ENCODE measurements at places on chromosomes 6 and 20.

DNA sequence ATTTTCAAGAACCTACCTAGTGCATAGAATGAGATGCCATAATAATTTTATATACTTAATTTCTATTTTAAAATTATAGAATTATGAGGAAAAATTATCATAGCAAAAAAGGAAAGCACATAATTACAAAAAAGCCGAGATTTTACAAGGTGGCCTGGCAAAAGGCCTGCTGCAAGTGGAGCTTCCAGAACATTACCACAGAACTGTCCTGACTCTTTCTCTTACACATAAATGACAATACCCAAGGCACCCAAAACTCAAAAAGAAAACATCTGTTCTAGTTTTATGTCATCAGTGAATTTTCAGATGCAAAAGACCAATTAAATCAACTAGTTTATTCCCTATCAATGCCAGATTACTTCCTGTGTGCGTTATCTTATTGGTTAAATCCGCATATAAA is 74.2 kb downstream of the FILIP1 start:
- no peak for DNase-seq

GRCh38 chr6:82573254-82573972 is 209.8 kb downstream of the TPBG start:
- DNase-seq, result no peak

DNA sequence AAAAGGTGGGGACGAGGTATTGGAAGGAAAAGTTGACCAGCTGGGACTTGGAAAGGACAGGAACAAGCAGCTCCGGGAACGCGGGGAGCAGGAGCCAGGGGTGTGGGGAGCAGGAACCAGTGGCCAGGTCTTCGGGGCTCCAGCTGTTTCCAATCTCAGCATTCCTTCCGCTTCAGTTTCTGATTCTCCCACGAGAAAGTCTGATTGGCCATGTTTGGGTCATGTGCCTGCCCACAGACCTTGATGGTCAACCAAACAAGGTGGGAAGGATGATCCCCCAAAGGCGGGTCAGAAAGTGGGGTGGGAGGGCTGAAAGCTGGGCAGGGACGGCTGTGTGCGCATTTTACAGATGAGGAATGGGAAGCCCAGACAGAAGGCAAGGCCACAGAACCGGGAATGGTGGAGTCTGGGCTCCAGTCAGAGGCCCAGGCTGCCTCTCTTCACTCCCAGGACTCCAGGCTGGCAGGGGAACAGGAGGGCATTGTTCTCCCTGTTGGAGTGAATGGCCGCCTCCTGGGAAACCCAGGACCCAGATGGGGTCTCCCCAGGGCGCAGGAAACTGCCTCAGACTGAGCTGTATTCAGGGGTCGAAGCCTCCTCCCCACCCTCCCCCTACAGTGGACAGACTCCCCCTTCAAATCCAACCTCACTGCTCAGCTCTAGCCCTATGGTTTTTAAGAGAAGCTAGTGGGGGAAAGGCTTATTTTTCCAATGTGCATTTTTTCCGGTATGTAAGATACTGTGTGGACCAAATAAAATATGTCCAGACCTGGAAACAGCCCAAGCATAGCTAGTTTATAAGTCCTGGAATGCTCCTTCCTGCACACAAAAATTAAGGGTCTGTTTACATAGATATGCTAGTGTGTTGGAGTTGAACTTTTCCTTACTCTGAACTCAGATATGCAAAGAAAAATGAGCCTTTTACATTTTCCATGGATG is 12.2 kb upstream of the PTGIS start:
- no peak for DNase-seq

- no peak for DNase-seq
These were observed 13.0 kb upstream of the MOXD1 start for GRCh38 chr6:132414322-132414721.

DNA sequence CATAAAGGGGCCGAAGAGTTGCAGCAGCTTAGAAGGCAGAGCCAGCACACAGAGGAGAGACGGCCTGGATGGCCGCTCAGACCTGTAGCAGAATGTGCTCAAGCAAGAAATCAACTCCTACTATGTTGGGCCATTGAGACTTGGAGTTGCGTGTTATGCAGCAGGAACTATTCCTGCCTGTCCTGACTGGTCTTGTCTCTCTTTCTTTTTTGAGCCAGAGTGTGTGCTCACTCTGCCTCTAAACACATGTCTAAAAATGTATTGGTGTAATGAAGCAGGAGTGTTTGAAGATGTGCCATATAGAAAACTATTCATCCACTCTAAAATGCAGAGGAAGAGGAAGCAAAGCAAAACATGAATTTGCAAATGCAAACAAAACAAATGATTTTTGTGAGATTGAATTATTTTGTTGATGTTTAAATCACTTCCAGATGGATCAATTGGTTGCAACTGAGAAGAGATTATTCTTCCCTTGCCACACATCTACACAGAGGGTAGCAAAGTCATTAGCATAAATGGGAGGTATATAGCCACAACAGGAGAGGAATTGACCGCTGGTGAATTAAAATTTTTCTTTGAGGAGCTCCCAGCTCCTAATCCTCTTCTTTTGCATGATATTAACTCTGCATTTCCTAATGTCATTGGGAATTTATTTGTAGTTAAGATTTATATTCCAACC is 20.4 kb upstream of the SYNJ2 start:
- no peak for DNase-seq

DNA sequence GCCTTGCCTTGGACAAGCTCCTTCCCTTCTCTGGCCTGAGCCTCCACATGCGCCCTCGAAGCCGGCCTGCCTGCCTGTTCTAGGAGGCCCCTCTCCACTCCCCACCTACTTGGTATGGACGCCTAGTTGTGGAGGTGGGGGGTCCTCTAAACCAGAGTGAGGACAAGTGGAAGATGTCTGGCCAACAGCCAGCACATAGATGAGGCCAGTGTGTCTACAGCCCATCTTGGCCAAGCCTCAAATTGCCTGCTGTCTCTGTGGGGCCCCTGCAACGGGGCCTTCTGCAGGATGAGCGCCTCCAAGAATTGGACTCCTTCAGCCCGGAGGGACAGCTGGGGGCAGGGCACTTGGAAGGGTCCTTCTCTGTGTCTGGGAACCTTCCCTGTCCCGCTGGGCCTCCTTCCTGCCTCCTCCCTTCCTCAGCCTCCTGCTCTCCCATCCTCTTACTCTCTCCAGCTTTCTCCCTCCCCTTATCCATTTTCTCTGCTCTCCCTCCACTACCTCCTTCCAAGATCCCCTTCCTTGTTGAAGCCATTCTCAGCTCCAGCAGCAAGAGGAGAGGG is 1.6 kb downstream of the MDFI start:
- no peak for DNase-seq

- no peak for DNase-seq
These were observed 62.0 kb downstream of the ATXN1 start for GRCh38 chr6:16698997-16699868.

DNA sequence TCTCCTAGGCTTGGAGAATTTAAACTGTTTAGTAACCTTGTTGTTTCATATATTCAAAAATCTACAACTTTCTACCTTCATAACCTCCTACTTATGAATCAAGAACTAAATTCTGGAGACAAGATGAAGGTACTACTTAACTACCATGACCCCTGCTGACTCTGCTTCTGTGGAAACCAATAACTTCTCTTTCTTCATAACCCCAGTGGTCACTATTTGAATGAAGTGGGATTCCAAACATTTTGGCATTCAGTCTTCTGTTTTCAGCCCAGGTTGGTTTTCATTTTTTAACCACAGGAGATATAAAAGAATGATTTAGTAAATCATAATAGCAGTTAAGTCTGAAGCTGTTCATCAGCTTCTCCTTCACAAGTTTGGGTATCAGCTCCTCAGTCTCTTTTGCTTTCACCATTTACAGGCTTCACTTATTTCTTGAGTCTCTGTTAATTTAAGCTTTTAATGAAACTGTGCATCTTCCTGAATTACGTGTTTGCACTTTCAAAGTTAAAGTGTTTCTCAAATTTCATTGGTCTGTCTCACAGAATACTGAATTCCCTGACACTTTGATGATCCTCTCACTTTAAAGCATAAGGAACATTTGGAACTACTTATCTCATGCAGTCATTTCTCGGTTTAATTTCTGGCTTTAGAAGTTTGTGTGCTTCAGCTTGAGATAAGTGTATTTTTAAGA is 9.5 kb downstream of the SENP6 start:
- DNase-seq, result no peak

DNA sequence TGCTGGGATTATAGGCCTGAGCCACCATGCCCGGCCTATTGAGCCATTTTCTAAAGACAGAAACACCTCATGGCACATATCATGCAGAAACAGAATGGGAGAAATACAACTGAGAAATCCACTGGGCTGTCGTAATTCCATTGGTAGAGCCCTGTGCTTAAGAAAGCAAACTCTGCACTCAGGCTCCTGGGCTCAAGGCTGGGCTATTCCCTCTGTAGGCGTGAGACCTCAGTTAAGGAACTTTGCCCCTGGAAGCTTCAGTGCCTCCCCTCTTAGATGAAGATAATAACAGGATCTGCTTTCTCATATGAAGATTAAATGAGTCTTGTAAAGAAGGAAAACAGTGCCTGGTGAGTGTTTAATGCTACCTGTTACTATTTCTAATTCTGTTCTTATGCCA is 120.3 kb downstream of the PXDC1 start:
- no peak for DNase-seq

- DNase-seq, result peak; percentile 41
These were observed 792 bp downstream of the SNAP25 start for GRCh38 chr20:10219452-10219791.

GRCh38 chr6:93624408-93624807 is 205.0 kb upstream of the EPHA7 start:
- DNase-seq, result no peak

DNA sequence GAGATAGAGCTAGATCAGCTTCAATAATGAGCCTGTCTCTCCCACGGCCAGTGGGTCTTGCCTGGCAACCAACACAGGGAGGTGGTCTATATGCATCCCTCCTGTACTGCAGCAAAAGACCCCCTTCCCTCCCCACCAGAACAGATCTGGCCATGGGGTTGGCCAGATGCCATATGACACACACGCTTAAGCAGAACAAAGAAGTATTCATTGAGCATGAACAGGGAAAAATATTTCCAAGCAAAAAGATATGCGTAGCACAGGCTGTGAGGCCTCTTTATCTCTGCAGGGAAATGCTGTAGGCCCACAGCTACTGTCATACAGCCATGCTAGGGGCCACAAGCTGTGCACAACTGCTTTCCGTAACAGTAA is 73.4 kb upstream of the NRSN1 start:
- no peak for DNase-seq

DNA sequence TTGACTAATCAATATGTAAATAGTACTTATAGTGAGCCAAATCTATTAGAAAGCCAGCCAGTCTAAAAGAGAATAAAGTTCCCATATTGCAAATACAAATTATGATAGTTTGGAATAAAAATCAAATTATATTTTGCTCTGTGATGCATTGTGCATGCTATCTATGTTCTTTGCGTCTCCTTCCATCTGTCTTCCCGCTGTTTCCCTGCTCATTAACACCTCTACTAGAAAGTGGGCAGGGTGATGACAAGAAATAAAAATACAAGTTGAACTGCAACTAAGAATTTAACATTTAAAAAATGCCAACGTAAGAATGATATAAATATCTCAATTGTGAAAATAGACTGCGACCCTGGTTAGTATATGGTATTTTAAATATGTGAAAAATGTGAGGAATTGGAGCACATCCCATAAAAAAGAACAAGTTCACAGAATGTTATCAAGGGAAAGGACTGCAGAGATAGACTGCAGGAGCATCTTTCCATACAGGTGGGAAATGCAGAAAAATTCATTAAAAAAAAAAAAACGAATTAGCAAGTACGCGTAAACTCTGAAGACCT is 157.6 kb upstream of the PDE7B start:
- no peak for DNase-seq

DNA sequence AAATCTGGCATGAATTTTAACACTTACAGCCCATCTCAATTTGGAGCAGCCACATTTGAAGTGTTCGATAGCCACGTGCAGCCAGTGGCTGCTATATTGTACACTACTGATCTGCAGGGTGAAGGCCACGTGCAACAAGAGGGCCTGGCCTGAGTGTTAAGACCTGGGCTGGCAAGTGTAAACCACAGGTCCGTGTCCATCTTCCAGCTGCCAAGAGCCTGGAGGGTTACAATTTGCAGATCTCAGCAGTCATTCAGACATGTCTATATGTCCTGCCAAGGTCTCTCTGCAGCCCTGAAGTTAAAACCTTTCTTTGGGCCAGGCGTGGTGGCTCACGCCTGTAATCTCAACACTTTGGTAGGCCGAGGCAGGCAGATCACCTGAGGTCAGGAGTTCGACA is 14.1 kb downstream of the SGK2 start:
- DNase-seq, result no peak
